Liver (tissue), 10 donors: ENCODE measurements at places on chromosomes 2 and 18.
A peak's percentile ranks its signal among the peaks of the same experiment; 100 is the strongest.

- no peak overlapping the region for H3K27ac ChIP-seq
- no peaks in the 10 kb centered on the region for H3K36me3 ChIP-seq
- peaks cover 6% of the 10 kb centered on the region for H3K27me3 ChIP-seq
- H3K4me1 ChIP-seq = peaks cover 6% of the 10 kb centered on the region
These were observed 1.7 kb downstream of the THSD7B start for GRCh38 chr2:136767030-136767429.

DNA sequence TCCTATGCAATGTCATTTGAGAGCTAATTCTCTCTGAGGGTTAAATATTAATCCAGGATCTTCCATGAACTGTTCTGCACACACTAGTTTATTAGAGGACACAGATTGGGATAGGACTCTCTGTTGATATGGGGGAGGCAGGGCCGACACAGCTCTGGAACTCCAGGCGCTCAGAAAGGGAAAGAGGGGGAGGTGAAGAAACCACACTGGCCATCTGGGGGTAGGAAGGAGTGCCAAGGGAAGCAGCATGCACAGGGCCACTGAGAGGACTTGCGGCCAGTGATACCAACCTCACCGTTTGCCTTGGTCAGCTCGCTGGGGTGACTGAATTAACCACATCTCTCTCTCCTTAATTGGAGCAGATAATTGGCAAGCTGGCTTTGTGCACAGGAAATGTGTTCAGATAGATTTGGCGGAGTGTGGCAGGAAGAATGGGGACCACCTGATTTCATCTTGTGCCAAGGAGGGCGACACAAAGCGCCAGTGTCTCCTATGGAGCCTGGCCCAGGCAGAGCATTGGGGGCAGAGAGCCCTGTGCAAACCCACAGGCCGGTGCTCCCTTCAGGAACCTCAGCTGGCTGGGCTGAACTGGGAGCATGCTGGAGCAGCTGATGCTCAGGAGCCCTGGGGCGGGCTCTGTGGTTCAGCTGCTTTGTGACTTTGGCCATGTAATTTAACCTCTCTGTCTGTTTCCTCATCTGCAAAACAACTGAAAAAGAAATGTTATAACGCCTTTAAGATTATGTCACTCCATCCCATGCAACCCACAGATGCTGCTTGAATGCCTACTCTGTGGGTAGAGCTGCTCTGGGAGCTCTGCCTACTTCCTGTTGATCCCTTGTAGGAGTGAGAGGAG, 114.7 kb upstream of the STON1 start:
- H3K36me3 ChIP-seq = no peaks in the 10 kb centered on the region
- no peak for DNase-seq
- H3K27ac ChIP-seq = peak overlapping the region; percentile 83
- no peaks in the 10 kb centered on the region for H3K27me3 ChIP-seq

DNA sequence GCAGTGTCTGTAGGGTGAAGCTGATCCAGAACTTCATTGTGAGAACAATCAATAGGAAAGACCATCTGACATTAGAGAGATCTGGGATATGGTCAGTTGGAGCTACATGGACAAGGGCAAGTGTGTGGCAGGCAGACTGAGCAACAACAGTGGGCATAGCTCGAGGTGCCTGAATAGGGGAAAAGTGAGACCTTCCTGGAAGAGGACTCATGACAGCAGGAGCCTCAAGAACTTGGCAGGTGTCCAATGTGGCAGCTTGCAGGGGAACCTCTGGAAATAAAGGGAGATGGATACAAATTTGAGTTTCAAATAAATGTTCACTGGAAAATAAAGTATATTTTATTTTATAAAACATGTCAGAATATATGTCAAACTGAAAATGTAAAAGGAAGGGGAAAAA, 117.9 kb downstream of the TANC1 start:
- no peak overlapping the region for H3K4me3 ChIP-seq
- no peaks in the 10 kb centered on the region for H3K27me3 ChIP-seq

GRCh38 chr2:144242311-144242710, 277.6 kb downstream of the ZEB2 start:
- no peaks in the 10 kb centered on the region for H3K4me1 ChIP-seq
- H3K4me3 ChIP-seq = no peak overlapping the region
- DNase-seq = no peak
- no peaks in the 10 kb centered on the region for H3K27me3 ChIP-seq
- no peaks in the 10 kb centered on the region for H3K36me3 ChIP-seq

GRCh38 chr2:175612280-175612679, 389.8 kb downstream of the LNPK start:
- no peak overlapping the region for H3K4me3 ChIP-seq
- no peak overlapping the region for H3K27ac ChIP-seq

DNA sequence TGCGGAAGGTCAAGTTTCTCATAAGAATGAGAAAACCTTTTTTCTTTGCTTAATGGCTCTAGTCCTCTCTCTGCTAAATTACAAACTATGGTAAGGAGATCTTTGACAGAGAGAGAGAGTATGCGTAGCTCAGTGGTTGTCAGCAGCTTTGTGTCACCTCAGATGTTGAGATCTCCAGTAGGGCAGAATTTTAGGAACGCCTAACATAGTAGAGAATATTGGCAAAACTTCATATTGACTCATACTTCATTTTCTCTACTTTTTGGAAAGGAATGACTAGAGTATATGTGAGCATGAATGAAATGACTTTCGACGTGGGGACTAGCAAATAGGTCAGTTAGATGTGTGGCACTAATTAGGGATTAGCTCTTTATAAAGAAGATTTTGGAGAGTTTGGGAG, 64.0 kb downstream of the WDR7 start:
- H3K36me3 ChIP-seq = no peaks in the 10 kb centered on the region
- no peaks in the 10 kb centered on the region for H3K27me3 ChIP-seq
- H3K4me1 ChIP-seq = peaks cover 2% of the 10 kb centered on the region
- no peak for DNase-seq
- no peak overlapping the region for H3K27ac ChIP-seq
- H3K4me3 ChIP-seq = no peak overlapping the region

- H3K27me3 ChIP-seq = no peaks in the 10 kb centered on the region
- peaks cover 2% of the 10 kb centered on the region for H3K36me3 ChIP-seq
- no peaks in the 10 kb centered on the region for H3K4me1 ChIP-seq
- H3K27ac ChIP-seq = no peak overlapping the region
- DNase-seq = no peak
- H3K4me3 ChIP-seq = no peak overlapping the region
These were observed 58.8 kb upstream of the ST8SIA5 start for GRCh38 chr18:46815661-46816060.

- no peak overlapping the region for H3K4me3 ChIP-seq
- no peaks in the 10 kb centered on the region for H3K4me1 ChIP-seq
These were observed 47.0 kb upstream of the TMEM178A start for GRCh38 chr2:39618736-39619135.

DNA sequence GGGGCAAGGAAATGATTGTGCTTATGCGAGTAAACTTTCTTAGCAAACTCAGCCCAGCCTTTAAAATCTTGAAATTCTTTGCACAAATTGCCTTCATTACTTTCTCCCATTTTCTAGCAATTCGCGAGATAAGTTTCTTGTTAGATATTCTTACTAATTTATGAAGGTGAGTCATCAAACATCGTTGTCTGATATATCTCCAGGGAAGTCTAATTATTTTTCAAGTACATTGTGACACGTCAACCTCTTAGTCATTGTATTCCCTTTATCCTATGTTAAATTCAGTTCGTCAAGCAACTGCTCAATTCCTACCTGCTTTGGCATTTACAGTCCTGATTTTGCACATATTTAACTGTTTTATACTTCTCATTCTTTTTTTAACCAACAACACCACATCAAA, 854.5 kb upstream of the CRIM1 start:
- H3K36me3 ChIP-seq = no peaks in the 10 kb centered on the region
- H3K27ac ChIP-seq = no peak overlapping the region
- DNase-seq = no peak
- H3K4me1 ChIP-seq = no peaks in the 10 kb centered on the region

- DNase-seq = no peak
- H3K27ac ChIP-seq = no peak overlapping the region
These were observed 70.6 kb downstream of the IRS1 start for GRCh38 chr2:226728996-226729395.

DNA sequence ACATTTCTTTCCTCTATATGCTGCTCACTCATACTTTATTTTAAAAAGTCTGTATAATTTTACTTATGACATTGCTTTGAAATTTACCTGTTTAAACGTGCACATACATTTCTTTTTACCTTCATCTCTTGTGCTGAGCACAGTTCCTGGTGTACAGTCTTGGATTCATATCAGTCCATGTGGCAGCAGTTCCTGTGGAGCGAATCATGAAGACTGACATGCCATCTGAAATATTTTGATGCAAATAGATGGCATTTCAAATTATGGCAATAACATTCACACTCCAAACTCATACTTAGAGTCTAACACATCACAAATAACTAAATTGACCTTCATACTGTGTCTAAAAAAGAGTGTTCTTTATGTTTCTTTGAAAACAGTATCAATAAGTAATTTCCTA, 90.3 kb upstream of the CDH2 start:
- H3K4me3 ChIP-seq = no peak overlapping the region
- H3K27ac ChIP-seq = no peak overlapping the region
- H3K27me3 ChIP-seq = no peaks in the 10 kb centered on the region
- no peak for DNase-seq

GRCh38 chr2:121046335-121046734, 238.7 kb downstream of the TFCP2L1 start:
- H3K36me3 ChIP-seq = no peaks in the 10 kb centered on the region
- H3K4me3 ChIP-seq = no peak overlapping the region

DNA sequence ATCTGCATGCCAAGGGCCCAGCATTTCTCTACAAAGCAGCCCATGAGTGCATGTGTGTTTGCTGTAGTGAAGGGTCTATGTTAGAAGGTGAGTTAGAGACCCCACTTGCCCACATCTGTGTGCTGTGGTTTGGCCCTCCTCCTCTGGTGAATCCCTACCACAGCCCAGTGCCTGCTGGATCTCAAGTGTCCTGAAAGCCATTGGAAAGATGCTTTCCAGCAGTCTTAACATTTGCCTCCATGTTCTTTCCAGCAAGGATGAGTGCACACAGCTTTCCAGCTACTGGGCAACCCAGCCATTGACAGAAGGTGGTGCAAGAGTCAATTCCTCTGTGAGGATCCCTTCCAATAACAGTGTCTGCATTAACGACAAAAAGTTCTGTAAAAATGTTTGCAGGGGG, 13.6 kb downstream of the CRIM1 start:
- no peak for DNase-seq
- no peaks in the 10 kb centered on the region for H3K27me3 ChIP-seq
- no peak overlapping the region for H3K27ac ChIP-seq
- H3K36me3 ChIP-seq = no peaks in the 10 kb centered on the region
- no peak overlapping the region for H3K4me3 ChIP-seq
- H3K4me1 ChIP-seq = no peaks in the 10 kb centered on the region

DNA sequence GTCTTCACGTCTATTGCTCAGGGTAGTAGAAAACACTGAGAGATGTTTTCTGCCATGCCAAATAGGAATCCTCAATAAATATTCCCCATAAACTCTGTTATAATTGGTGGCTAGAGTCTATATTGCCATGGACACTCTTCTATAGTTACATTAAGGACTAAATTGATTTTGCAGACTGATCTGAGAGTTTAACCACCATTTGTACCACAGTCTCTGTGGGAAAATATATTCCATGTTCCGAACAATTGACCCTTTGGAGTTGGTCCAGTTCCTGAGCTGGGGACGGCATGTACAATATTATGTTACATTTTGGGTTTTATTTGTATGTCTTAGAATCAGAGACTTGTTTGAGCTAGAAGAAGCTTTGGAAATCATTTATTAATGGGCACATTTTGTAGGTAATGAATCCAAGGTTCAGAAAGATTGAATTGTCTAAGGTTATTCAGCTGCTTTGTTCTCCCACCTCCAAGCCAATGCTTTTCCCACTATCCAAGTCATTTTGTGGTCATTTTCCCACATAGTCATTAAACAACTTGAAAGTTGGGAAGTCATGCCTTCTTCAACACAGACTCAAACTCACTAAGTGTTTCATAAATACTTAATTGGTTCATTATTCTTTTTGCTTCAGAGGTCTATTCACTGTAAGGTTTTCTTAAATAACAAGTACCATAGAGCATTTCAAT, 5.1 kb upstream of the PPP1CB start:
- H3K4me3 ChIP-seq = no peak overlapping the region
- H3K27ac ChIP-seq = no peak overlapping the region
- no peaks in the 10 kb centered on the region for H3K36me3 ChIP-seq
- H3K4me1 ChIP-seq = peaks cover 5% of the 10 kb centered on the region
- H3K27me3 ChIP-seq = no peaks in the 10 kb centered on the region

DNA sequence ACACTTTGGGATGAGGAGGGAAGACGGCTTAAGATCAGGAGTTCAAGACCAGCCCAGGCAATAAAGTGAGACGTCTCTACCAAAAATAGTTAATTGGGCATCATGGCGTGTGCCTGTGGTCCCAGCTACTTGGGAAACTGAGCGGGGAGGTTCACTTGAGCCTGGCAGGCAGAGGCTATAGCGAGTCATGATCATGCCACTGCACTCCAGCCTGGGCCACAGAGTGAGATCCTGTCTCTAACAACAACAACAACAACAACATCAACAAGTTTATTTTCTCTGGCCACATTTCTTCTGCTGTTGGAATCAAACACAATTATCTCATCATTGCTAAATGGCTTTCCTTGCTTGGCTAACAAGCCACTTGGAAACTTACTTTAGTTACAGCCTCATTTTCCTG, 13.4 kb downstream of the NIFK start:
- no peaks in the 10 kb centered on the region for H3K36me3 ChIP-seq
- no peaks in the 10 kb centered on the region for H3K27me3 ChIP-seq
- no peak overlapping the region for H3K27ac ChIP-seq
- H3K4me3 ChIP-seq = no peak overlapping the region
- H3K4me1 ChIP-seq = no peaks in the 10 kb centered on the region

GRCh38 chr2:105104208-105104731, 66.4 kb downstream of the MRPS9 start:
- H3K27ac ChIP-seq = no peak overlapping the region
- peaks cover 7% of the 10 kb centered on the region for H3K36me3 ChIP-seq
- H3K4me3 ChIP-seq = no peak overlapping the region
- no peaks in the 10 kb centered on the region for H3K4me1 ChIP-seq
- DNase-seq = no peak

DNA sequence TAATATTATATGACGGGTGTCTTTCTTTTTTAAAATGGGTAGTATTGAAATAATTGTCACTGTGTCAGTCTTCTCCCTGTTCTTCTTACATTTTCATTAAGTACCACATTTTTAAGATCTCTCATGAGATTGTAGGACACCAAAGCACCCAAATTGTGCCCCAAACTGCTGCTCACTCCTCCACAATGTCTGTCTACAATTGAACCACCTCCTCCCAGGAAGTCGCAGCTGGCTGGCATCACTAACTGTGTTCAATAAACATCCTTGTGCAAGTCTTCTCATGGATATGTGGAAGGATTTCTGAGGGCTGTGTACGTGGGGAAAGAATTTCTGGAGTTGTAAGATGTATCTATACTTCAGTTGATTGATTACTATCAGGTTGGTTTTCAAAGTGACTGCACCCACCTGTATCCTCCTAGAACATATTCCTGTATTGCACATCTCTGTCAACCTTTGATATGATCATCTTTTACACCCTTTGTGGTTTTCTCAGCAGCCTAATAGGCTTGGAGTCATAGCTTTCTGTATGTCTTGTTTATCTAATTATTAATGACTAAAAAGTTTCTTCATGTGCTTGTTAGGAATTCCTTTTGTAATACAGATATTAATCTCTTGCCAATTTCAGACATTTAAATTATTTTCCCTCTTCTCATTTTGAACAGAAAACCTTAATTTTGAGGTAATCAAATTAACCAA, 774.9 kb downstream of the RNF144A start:
- no peaks in the 10 kb centered on the region for H3K4me1 ChIP-seq
- no peaks in the 10 kb centered on the region for H3K27me3 ChIP-seq
- H3K4me3 ChIP-seq = no peak overlapping the region
